Naive B cell (primary cell): ENCODE measurements at places on chromosomes 7 and 10. TPM values are rescaled to one million over a fixed set of nuclear protein-coding genes. Genes with fewer than 3 reads are reported as not detected.

GRCh38 chr7:143363016-143363937, 764 bp upstream of the FAM131B start:
- peaks cover 19% of the 10 kb centered on the region for H3K4me1 ChIP-seq
- peaks cover 12% of the 10 kb centered on the region for H3K36me3 ChIP-seq
- no peak overlapping the region for H3K27ac ChIP-seq
- DNase-seq = no peak

GRCh38 chr7:114502454-114503254, 88.0 kb downstream of the FOXP2 start:
- no peaks in the 10 kb centered on the region for H3K36me3 ChIP-seq
- H3K4me3 ChIP-seq = no peak overlapping the region
- H3K27ac ChIP-seq = no peak overlapping the region
- H3K4me1 ChIP-seq = no peaks in the 10 kb centered on the region
- no peaks in the 10 kb centered on the region for H3K27me3 ChIP-seq
- no peak for DNase-seq

The SAMD9L gene
- 66.7 TPM for polyA plus RNA-seq

DNA sequence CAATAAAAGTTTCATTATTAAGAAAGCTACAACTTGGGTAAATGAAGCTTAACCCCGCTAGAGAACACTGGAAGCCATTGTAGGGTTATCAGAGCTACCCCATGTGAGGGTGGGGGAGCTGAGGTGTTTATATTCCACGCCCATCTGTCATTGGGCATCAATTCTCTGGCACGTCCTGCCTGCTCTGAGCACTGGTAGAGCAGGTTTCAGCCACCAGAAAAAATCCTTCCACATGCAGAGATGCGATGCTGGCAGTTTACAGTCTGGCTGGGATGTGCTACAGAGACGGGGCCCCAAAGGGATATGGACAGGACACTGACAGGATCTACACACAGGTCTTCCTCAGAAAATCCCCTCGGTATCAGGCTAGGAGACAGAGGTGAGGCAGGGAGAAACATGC, 15.9 kb upstream of the RAPGEF5 start:
- no peak overlapping the region for H3K27ac ChIP-seq
- no peaks in the 10 kb centered on the region for H3K4me1 ChIP-seq
- no peaks in the 10 kb centered on the region for H3K36me3 ChIP-seq
- H3K4me3 ChIP-seq = no peak overlapping the region
- DNase-seq = no peak
- peaks cover 9% of the 10 kb centered on the region for H3K27me3 ChIP-seq

DNA sequence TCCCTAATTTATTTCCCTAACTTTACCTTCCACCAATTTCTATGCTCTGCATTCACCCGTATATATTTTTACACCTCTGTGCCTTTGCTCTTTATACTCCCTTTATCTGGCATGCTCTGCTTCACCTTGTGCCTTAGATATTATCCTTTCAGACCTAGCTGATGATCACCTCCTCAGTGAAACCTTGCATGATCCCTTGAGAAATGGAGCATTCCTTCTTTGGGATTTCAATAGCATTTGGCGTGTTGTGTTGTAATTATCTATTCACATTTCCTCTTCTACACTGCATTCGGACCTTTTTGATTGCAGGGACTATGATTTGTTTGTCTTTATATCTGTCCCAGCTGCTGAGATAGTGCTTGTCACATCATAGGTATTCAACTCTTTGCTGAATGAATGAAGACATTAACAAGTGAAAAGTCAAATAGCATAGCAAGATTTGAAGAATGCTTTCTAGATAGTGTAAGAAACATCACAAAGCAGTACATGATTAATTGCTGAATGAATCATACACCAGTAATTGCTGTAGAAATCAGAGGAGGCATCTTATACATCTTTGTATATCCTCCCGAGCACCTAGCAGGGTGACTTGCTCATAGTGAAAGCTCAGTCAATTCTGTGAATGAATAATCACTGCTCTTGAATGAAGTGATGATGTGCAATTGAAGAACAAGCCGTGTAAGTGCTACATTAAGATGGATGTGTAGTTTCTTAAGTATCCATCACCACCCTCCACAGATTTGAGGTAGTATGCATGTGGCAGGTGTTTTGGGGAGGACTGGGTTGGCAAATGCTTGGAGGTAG, 2.0 kb upstream of the TM9SF3 start:
- H3K4me1 ChIP-seq = peaks cover 18% of the 10 kb centered on the region
- no peaks in the 10 kb centered on the region for H3K27me3 ChIP-seq
- no peak for DNase-seq
- H3K27ac ChIP-seq = no peak overlapping the region
- H3K36me3 ChIP-seq = no peaks in the 10 kb centered on the region

DNA sequence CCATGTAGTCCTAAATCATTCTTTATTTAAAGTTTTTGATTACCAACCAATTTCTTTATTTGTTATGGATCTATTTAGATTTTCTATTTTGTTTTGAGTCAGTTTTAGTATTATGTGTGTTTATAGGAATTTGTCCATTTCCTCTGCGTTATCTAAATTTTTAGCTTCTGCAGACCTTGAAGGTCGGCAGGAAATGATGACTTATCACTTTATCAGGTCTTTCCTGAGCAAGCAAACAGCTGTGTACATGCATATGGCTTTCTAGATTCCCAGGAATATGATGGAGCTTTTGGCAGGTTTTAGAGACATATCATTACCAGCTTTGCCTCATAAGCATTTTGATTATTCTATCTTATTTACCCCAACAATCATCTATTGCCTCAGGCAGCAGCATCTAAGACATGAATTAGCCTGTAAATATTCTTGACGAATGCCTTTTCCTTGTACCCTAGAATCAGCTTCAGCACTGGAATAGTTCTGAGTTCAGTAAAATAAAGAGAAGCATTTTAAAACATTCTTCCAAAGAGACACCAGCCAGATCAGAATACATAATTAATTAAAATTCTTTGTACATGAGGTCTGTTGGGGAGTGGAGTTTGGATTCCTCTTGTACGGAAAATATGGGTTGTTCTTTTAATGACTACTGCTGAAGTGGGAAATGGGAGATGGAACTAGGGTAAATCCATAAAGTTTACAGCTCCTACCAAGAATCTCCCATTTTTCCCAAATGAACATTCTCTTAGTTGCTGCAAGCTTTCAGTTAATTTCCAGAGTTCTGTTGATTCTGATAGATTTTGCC, 408.8 kb upstream of the SEMA3C start:
- H3K27ac ChIP-seq = no peak overlapping the region
- no peaks in the 10 kb centered on the region for H3K36me3 ChIP-seq
- DNase-seq = no peak
- no peaks in the 10 kb centered on the region for H3K27me3 ChIP-seq
- H3K4me1 ChIP-seq = no peaks in the 10 kb centered on the region

- H3K27me3 ChIP-seq = peaks cover 1% of the 10 kb centered on the region
- DNase-seq = no peak
- H3K4me3 ChIP-seq = no peak overlapping the region
- H3K36me3 ChIP-seq = no peaks in the 10 kb centered on the region
- H3K4me1 ChIP-seq = no peaks in the 10 kb centered on the region
Observed at GRCh38 chr7:46774515-46774914, 807.4 kb downstream of the TNS3 start.

The MSS51 gene
- 0.44 TPM for polyA plus RNA-seq

The NIPSNAP2 gene
- polyA plus RNA-seq = 137 TPM

DNA sequence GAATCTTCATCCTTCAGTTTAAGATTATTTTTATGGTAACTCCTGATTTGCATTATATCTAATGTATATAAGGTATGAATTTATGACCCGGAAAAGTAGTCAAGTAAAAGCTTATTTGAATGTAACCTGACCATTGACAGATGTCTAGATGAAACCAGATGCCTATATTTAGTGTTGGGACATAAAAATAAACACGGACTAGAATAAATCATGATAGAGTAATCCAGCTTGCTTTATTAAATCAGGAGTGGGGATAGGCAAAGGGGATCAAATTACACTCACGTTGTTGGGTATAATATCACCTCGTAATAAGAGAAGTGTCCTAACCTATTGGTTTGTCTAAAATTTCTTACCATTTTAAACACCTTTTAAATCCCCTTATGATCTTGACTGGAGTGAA, 244.6 kb downstream of the AGMO start:
- H3K36me3 ChIP-seq = no peaks in the 10 kb centered on the region
- no peak for DNase-seq
- H3K27me3 ChIP-seq = no peaks in the 10 kb centered on the region
- no peak overlapping the region for H3K4me3 ChIP-seq
- no peak overlapping the region for H3K27ac ChIP-seq
- H3K4me1 ChIP-seq = no peaks in the 10 kb centered on the region

DNA sequence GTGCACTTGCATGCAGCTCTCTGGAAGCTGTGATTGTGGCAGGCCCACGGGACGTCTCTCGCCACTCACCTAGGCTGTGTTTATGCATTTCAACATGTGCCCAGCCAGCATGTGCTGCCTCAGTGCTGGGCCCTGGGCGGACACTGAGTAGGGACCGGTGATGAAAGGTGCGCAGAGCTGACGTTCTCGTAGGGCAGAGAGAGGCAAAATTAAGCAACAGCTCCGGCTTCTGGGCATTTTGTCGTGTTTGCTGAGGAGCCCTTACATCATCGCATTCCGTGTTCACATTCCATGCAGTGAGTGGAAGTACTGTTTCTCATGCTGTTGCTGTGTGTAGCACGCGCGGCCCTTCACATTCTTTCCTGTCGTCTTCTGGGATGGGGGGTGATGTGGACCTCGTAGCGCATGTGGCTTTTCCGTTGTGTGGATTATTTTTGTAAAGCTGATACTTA, 50.5 kb downstream of the PRF1 start:
- H3K36me3 ChIP-seq = peaks cover 13% of the 10 kb centered on the region
- H3K4me3 ChIP-seq = no peak overlapping the region

DNA sequence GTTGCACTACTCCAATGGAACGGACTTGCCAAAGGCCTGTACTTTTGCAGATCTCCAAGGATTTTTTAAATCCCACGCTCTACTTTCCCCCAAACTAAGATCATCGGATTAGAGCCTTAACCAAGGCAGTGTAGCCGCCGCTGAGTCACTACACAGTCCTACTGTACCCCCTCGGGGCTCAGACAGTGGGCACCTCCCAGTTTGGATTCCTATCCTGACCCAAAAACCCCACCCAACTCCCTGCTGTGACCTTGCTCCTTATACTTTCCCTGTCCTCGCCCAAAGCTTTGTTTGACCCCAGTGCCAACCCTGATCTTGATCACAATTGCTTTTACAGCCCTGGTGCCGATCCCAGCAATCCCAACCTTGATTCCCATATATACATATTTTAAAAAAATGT, 17.5 kb upstream of the PLAU start:
- no peaks in the 10 kb centered on the region for H3K36me3 ChIP-seq
- no peak overlapping the region for H3K27ac ChIP-seq
- H3K4me1 ChIP-seq = peaks cover 7% of the 10 kb centered on the region
- no peak for DNase-seq
- no peak overlapping the region for H3K4me3 ChIP-seq
- H3K27me3 ChIP-seq = no peaks in the 10 kb centered on the region
